Ureter (tissue), 1 donor: ENCODE measurements at places on chromosomes 5 and 9. TPM values are rescaled to one million over a fixed set of nuclear protein-coding genes. Genes with fewer than 3 reads are reported as not detected.

- no peak for DNase-seq
These were observed 107.4 kb upstream of the DMAC1 start for GRCh38 chr9:7906783-7907550.

- DNase-seq, result no peak
These were observed 50.7 kb downstream of the UIMC1 start for GRCh38 chr5:176955895-176956294.

EQTN gene
- 0.44 TPM for total RNA-seq

UGT3A2 gene
- 0.44 TPM for total RNA-seq

FOCAD gene
- total RNA-seq, result 50.2 TPM

- no peak for DNase-seq
These were observed 3.8 kb downstream of the ARSI start for GRCh38 chr5:150298701-150299451.
